ENCODE measurements at places on chromosomes 6 and 20. TPM values are rescaled to one million over a fixed set of nuclear protein-coding genes. Genes with fewer than 3 reads are reported as not detected.

The PLCG1 gene
- total RNA-seq = 63.2 TPM

DNA sequence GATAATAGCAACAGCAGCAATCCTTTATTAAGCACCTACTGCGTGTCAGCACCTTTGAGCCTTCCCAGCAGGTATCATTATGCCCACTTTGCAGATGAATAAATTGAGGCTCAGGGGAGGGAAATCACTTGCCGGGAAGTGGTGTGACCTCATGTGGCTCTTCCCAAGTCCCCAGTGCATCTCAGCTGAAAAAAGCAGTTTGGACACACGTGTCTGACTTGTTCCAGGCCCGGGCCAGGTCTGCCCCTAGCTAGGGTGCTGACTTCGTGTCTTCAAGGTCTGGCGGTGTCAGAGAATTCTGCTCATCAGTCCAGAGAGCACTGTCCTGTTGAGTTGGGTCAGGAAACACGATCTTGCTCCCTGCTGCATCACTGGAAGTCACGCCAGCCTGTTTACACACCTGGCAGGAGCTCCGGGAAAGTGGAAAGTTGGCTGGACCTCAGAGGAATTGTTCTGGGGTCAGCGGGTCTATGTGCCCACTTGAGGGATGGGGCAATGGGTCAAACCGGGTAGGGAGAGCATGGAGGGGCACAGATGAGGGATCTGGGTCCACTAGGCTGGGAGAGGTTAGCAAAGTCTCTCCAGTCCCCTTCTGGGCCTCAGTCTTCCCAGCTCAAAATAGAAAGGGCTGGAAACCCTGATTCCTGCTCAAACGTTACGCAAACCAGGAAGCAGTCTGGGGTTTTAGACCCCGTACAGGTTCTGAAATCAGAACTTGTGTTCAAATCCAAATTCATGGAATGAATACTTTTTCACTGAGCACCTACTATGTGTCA is 10.5 kb downstream of the SLC13A3 start:
- DNase-seq = no peak

The PAX1 gene
- not detected for total RNA-seq

The CST7 gene
- total RNA-seq = not detected

- DNase-seq = no peak
These were observed 138.4 kb downstream of the KCNQ5 start for GRCh38 chr6:72760114-72760793.

The TREM1 gene
- total RNA-seq = not detected

DNA sequence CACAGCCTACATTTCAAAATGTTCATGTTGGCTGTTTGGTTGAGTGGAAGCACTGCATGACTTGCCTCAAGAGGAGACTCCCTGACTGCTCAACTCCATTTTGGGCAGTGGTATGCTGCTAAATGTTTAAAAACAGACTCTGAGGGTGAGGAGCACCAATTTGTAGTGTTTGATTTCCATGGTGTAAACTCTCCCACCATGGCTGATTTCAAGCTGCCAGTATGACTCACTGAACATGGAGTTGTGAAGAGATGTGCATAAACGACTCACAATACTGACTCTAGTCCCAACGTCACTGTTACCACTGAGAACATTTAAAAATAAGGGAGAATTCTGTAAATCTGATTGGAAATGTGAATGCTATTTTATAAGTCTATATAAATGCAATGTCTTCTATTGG is 70.4 kb downstream of the BACH2 start:
- no peak for DNase-seq
